ENCODE measurements at places on chromosomes 11 and 22.

- no peak for DNase-seq
These were observed 104.5 kb downstream of the KIRREL3 start for GRCh38 chr11:126896025-126896424.

GRCh38 chr11:46947399-46948077 lies 11.0 kb downstream of the CSTPP1 start:
- DNase-seq: no peak

DNA sequence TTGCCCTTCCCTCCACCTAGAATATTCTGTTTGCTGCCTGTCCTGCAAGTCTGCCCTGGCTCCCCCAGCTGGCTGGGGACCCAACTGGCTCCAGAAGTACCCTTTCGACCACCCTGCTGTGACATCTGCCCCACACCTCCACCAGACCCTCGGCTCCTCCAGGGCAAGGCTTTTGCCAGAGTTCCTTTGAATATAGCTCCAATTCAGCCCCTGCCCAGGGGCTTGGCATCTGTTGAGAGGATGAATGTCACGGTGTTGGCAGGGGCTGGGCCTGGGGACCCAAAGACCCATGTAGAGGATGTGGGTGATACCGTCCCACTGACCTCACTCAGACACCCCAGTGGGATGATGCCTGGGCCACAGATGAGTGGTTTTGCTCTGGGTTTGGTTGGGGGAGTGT lies 4.0 kb downstream of the NLRP6 start:
- DNase-seq: no peak

DNA sequence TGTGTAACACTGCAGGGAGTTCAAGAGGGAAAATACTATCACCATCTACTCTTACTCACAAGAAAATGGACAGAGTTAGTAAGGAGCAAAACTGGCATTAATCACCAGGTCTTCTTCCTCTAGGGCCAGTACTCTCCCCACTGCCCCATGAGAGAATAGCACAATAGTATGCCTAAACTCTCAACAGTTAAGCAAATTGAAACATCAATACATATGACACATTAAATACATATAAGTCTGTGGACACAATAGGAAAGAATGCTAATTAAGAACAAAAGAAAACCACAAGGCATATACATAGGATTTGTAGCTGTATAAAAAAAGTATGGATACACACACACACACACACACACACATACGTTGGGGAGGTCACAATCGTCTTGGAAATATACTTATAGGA lies 197.9 kb upstream of the BDNF start:
- DNase-seq: no peak

- no peak for DNase-seq
These were observed 707.0 kb downstream of the NTM start for GRCh38 chr11:132077416-132077815.
